ENCODE measurements at places on chromosomes 3 and 15.

DNA sequence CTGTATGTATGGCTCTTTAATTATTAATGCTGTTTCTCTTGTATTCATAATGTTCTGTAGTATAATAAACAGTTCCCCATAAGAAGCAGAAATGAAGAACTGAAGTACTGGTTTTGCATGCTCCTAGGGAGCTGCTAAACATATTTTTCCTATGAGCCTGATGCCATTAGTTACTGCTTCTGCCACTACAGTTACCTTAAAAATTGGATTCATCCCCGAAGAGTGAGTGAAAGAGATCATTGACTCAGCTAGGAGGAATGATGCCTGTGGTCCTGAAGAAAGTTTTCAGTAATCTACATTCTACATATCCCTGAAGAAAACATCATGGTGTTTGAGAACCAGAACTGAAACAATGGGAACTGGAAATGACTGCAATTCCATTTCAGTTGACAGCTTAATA lies 37.1 kb upstream of the ST3GAL6 start:
- DNase-seq = no peak

GRCh38 chr15:85607141-85607806 lies 187.5 kb downstream of the KLHL25 start:
- DNase-seq = no peak

DNA sequence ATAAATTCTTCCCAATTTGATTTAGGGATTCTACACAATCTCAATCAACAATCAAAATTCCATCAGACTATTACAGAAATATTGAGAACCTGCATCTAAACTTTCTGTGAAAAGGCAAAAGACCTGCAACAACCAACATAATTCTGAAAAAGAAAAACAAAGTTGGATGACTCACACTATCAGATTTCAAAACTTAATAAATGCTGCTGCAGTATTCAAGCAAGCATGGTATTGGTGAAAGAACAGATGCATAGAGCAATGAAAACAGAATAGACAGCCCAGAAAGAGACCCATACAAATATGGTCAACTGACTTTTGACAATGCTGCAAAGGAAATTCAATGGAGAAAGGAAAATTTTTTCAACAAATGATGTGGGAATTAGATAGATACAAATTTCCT lies 477.1 kb upstream of the NR2F2 start:
- DNase-seq = no peak

DNA sequence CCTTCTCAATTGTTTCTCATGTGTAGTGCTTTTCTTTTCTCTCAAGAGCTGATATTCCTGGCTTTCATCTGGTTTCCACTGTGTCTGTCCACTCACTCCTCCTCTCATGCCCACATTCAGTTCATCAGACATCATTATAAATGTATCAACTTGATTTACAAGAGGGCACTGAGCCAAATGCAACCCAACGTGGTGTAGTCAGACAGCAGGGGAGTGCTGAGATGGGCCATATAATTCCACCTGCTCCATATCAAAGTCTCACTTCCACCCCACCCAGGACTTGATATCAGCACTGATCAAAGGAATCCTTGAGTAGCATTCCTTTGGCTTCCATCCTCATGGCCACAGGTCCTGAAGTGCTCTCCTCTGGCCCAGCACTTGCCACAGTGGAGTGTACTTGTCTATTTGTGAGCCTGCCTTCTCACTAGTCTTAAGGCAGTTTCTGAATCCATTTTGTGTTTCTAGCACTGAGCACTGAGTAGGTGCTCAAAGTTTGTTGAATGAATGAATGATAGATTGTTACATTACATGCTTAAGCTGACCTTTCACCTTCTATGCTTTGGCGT lies 252.8 kb downstream of the CLSTN2 start:
- no peak for DNase-seq

DNA sequence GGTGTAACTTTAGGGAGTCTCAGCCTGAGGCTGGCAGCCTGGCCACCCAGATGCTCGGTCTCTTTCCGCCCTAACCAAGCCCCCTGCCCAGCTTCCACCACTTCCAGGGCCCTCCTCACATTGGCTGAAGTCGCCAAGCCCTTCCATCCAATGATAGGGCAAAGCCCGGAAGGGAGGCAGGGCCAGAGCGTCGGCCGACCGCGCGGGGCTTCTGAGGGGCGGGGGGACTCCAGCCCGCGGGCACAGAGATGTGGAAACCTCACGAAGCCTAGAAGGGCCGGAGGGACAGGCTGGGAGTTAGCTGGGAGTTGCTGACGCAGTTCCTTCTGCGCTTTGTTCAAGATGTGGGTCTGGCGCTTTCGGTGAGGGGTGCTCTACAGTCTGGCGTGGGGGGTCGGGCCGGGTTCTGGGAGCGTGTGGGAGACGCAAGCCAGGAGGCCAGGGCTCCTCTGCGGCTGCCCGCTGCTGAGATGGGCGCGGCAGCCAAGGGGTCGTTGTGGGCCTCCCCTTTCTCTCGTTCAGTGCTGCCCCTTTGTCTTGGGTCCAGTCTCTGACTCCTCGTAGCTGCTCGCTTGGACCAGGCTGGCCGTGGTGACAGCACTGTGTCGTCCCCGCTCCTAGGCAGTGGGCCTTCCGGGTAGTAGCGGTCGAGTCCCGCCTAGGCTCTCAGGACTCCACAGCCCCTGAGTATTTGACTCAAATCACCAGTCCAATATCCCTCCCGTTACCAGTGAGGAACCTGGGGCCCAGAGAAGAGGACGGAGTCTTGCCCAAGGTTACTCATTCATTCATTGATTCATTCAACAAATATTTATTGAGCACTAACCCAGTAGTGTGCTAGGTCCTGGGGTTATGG lies at the start of gene ZNF660:
Gene ZNF660, plus strand, starts transcription at position 319 of the 856 bp plus-strand sequence. CDS start 9,230 bp downstream, outside the sequence.
- DNase-seq = peak; percentile 34

Data from NCI-H2107 (cell line).